NCI-H1048 (cell line): ENCODE measurements at places on chromosomes 11 and 22.

- no peak for DNase-seq
Measured at GRCh38 chr22:24695561-24696511, 78.7 kb downstream of the PIWIL3 start.

GRCh38 chr11:63709336-63709884 lies 28.1 kb downstream of the RTN3 start:
- no peak for DNase-seq

- no peak for DNase-seq
Measured at GRCh38 chr11:34298871-34299270, 58.9 kb downstream of the ABTB2 start.

GRCh38 chr11:63719987-63720386 lies 38.7 kb downstream of the RTN3 start:
- DNase-seq: no peak

DNA sequence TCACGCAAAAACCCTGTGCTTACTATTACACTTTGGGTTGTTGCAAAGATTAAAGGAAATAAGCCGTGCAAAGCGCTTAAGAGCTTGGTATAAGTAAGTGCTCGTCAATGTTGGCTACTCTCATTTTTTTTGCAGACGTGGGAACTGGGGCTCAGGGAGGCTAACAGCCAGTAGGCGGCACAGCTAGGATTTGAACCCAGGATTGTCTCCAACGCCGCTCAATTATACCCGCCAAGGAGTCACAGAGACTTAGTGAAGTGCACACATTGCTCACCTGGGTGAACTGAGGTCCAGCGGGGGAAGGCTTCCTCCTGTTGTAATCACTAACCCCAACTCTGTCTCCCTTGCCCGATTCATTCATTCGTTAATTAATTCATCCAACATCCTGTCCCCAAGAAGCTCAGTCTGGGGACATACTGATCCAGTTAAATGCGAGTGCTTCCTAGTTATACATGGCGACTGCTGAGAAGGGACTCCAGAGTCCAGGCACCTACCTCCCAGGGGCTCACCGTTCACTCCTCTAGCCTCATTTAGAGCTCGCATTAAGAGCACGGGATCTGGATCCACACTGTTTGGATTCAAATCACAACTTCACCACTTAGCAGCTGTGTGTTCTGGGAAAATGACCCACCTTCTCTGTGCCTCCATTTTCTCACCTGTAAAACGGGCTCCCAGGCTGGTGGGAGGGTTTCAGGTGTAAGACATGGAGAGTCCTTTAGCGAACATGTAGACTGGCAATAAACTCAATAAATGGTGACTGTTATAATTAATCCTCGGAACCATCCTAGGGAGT lies 838 bp upstream of the MTFP1 start:
- no peak for DNase-seq

DNA sequence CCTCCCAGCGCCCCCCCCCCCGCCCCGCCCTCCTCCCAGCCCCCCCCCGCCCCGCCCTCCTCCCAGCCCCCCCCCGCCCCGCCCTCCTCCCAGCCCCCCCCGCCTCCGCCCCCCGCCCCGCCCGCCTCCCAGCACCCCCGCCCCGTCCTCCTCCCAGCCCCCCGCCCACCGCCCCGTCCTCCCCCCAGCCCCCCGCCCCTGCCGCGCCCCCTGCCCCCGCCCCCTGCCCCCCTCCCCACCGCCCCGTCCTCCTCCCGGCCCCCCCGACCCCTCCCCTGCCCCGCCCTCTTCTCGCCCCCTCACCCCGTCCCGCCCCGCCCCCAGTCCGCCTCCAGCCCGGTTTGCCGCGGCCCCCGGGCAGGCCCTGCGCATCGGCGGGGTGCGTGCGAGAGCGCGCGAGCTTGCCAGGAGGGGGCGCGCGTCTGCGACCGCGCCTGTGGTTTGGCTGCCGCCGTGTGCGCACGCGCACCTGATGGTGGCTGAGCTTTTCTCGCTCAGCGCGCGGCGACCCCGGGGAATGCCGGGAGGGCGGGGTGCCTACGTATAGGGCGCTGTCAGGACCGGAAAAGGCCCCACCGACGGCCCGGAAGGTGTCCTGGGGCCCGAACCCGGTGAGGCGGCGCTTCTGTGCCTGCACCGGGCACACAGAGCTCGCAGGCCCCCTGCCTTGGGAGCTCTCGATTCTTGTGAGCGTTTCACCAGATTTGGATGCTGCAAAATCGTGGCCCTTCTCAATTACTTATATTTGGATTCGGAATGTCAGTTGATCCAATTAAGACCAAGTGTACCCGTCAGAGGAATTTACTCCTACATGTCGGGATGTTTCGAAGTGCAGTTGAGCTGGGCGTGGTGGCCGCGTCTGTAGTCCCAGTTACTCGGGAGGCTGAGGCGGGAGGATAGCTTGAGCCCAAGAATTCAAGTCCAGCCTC lies 501 bp upstream of the TTLL12 start:
- peak; percentile 83 for DNase-seq

GRCh38 chr11:45725776-45726492 lies 60.5 kb upstream of the CHST1 start:
- DNase-seq: no peak

GRCh38 chr11:62889484-62890437 lies 9.1 kb downstream of the SLC3A2 start:
- no peak for DNase-seq

DNA sequence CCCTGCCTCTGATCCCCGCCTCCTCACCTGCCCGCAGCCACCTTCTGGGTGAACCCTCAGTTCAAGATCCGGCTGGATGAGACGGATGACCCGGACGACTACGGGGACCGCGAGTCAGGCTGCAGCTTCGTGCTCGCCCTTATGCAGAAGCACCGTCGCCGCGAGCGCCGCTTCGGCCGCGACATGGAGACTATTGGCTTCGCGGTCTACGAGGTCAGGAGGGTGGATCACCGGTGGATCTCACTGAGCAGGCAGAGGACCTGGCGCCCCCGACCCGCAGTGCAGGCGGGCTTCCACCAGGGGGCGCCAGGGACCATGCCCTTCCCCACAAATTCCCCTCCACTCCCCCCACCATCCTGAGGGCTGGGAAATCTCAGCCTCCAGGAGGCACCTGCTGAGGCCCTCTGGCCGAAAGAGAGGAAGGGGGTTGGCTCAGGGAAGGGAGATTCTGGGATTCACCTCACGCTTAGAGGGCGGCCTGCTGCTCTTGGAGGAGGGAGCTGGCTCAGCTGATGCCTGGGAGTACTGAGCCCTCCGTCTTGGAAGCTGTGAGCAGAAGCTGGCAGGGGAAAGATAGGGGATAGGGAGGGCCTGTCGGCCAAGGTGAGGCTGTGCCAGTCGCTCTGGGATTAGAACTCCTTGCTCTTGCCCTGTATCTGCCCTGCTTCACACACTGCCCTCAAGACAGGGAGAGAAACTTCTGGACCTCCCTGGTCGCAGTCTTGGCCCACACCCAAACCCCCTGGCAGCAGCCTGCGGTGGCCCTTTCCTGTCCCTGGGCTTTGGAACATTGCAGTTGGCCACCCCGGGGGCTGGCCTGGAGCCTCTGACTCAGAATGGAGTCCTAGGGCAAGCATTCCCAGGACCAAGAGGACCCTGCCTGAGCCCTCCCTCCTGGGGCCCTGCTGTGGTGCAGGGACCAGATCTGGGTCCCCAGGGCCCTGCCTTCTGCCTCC lies 23.2 kb downstream of the CAPN1 start:
- no peak for DNase-seq

- DNase-seq: no peak
Measured at GRCh38 chr11:45702511-45702910, 37.1 kb upstream of the CHST1 start.

- no peak for DNase-seq
Measured at GRCh38 chr11:61635787-61636186, 44.4 kb upstream of the DAGLA start.

DNA sequence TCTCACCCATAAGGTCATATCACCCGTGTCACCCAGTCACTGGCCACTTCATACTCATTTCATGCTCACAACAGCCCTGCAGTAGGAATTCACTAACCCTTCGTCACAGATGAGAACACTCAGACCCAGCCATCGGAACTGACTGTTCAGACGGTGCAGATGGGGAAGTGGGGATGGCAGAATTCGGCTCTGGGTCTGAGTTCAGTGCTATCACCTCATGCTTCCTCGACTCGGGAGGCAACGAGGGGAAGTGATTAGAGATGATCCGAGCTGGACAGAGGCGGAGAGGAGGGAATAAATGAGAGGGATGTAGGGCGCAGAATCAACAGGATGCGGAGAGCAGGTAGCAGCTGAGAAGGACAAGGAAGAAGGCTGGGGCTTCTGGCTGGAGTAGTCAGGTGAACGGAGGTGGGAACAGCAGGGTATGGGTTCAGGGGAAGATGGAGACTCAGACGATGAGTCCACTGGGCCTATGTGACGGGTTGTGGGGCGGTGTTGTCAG lies 4.7 kb downstream of the B3GNT6 start:
- no peak for DNase-seq

DNA sequence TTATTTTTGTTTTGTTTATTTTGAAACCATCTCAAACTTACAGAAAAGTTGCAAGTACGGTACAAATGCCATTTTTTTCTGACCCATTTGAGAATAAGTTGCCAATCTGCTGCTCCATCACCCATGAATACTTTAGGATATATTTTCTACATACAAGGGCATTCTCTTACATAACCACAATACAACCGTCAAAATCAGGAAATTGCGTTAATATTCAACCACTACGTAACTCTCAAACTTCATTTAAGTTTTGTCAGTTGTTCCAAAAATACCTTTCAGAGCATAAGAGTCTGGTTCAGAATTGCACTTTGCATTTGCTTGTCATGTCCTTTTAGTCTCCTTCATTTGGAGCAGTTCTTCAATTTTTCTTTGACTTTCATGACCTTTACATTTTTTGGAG lies 194.3 kb upstream of the BDNF start:
- no peak for DNase-seq

DNA sequence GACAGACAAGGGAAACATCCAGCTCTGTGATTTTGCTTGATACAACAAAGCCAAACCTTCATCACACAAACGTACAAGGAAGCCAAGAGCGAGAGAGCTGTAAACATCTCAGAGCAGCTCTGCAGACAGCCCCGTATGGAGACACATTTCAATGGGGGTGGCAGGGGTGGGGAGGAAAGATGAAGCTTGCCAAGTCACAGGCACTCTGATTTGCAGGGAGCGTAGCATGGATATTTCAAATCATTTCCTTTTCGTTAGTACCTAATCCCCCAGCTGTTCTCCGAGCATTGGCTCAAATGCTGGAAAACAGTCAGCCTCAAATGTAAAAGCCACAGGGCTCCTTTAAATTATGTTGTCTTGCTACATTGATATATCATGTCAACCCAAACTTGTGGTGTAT lies 458.9 kb upstream of the CADM1 start:
- DNase-seq: no peak

DNA sequence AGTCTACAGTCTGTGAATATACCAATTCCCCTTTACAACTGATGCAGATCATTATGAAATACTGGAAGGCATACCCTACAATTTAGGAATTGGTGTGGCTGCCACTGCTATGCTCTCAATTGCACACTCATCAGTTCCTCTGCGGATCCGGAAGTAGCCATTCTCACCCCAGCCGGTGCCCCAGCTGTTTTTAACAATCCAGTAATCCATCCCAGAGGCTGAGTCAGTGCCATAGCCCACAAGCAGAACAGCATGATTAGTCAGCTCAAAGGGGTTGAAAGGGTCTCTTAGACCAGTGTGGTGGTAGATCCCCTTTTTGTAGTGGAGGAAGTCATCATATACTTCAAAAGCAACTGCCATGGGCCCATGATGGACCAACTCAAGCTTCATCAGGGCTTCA lies 43.6 kb downstream of the CTSC start:
- DNase-seq: no peak

GRCh38 chr11:126991596-126991995 lies 9.0 kb downstream of the KIRREL3 start:
- no peak for DNase-seq

DNA sequence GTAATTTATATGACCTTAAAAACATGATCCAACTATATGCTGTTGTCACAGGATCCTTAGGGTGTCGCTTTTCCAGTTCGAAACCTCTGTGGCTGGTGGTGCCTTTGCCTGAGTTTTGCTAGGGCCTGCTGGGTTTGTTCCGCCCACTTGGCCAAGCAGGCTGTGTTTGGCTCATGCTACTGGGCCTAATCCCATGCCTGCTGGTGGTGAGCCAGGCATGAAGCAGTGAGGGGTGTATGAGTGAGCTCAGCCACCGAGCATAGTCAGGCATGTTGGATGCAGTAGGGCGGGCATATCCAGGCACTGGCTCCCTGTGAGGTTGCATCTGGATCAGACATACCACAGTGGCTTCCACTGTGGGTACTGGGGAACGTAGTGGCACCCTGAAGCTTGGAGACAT lies 16.3 kb downstream of the NPAT start:
- DNase-seq: no peak

GRCh38 chr11:78630561-78631303 lies 56.1 kb upstream of the NARS2 start:
- no peak for DNase-seq

DNA sequence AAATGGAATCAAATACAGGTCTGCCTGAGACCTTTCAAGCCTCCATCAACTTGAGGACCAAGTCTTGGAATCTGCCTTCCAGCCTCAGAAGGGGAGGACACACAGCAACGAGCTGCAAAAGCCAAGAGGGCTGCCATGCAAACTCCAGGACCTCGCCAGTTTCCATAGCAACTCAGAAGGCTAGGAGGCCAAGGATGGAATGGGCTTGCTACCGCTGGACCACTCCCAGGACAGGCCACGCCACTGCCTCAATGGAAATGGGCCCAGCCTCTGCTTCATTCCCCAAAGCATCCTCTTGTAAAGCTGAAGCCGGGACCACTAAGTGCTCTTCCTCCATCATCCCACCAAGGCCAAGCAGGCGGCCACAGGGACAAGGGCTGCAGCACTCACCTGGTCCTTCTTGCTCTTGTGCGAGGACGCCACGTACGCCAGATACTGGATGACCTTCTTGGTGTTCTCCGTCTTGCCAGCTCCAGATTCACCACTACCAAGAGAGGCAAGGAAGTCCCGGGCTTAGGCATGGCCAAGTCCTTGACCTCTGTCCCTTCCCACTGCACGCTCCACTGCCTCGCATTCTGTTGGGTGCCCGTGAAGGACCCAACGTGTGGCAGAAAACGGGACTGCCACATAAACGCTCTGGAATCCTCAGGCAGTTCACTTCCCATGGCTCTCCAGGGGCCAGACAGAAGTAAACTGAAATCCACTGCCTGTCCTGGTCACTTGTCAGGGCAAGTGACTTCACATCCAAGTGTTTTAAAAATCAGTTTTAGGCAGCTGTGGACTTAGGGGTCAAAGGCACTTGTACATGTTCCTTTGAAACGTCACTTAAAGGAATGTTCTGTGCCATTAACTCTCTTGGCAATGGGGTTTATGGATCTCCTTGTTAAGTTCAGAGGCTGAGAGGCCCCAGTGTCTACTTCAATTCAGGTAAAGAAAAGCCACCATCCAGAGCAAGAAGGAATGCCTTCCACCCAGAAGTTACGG lies 61.3 kb downstream of the MYH9 start:
- DNase-seq: no peak

DNA sequence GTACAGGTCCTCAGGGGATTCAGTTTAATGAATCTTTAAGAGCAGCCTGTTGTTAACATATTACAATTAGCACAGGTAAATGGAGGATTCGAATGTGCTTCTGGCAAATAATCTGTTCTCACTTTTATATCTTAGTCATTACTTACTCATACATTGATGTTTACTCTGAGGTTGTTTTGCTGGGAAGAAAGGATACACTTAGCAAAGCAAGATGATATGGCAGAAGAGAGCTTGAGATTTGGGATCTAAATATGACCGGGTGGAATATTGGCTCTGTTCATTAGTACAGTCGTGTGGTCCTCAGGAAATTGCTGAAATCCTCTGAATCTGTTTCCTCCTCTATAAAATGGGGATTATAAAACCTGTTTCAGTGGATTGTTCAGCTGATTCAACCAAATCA lies 59.7 kb downstream of the SPON1 start:
- DNase-seq: no peak

- DNase-seq: no peak
Measured at GRCh38 chr11:100731471-100731870, 44.4 kb downstream of the ARHGAP42 start.
